ENCODE measurements at places on chromosomes 13 and 19.

- DNase-seq: no peak
Observed at GRCh38 chr19:54247106-54247930, 4.7 kb upstream of the LILRA6 start.

- DNase-seq: no peak
Observed at GRCh38 chr13:77820431-77821149, 98.0 kb downstream of the EDNRB start.

DNA sequence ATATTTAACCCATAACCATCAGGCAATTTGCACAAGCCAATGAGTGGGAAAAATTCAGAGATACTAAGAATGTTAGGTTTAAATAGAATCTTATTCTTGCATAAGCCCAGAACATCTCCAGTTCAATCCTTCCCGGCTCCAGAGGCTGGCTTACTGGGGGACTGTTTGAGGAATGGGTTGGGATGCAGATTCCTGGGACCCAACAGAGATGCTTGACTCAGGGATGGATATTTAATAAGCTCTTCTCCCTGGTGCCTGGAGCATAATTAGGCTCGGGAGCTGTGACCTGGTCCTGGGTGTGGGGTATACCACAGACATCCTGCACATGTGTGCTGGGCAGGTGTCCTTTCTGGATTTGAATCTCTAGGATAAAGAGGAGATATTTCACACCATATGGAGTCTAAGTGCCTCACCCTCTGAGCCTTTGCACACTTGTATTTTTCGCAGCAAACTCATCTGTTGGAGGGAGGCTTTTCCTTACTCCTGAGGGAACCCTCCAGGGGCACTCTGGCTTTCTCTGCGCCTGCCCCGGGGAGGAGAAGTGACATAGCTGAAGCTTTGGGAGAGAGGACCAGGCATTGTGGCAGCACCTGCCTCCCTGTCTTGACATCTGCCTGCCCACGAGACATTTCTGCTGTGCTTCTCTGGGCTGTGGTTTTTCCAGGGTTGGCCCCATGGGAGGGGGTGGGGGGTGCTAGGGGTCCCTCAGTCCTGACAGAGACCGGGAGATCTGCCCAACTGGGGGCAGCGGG, 36.1 kb upstream of the ANKRD10 start:
- no peak for DNase-seq

DNA sequence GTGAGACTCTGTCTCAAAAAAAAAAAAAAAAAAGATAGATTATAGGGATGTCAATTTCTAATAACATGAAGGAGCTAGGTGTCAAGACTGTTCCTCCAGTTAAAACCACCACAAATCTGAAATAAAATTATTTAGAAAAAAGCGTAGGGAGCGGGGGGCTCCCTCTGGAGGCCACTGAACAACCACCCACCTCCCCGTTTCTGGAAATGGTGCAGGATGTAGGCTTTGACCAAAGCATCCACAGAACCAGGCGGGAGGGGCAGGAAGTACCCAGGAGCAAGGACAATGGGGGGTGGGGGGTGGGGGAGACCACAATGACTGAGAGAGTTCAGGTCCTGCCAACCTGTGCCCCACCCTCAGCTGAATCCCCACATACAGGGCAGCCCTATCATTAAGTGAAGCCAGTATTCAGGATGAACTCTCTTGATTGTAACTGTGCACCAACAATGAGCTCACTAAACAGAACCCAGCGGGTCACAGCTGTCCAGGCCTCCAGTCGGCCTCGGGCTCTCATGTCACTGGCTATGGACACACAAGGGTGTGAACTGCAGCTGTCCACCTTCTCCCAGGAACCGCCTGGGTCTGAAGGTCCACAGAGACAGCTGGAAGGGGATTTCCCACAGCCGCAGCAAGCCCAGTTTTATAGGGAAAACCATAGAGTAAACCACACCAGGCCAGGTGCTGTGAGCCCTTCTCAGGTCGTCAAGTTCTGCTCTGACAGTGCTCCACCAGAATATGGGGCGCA, 6.6 kb downstream of the ZSCAN18 start:
- DNase-seq: no peak

- DNase-seq: no peak
Observed at GRCh38 chr19:4715529-4716221, 8.0 kb downstream of the DPP9 start.

DNA sequence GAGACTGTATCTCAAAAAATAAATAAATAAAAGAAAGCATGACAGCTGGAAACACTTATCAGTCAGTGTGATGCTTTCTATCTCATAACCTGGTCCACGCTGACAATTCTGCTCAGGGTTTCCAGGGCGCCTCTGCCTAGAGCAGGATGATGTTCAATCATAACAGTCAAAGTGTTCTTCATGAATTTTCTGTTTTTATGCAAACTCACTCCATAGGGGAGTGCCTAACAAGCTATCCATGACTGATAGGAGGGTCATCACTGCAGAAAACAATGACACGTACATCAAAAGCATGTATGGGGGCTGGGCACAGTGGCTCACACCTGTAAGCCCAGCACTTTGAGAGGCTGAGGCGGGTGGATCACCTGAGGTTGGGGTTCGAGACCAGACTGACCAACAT, 41.4 kb upstream of the ZNF83 start:
- no peak for DNase-seq

Measured in activated CD8-positive, alpha-beta memory T cell treated with anti-CD3 and anti-CD28 coated beads for 24 hours (primary cell).